ENCODE measurements at places on chromosomes 6 and 20.

GRCh38 chr6:41567684-41568083 lies 21.5 kb downstream of the FOXP4 start:
- no peak overlapping the region for H3K27ac ChIP-seq
- H3K4me1 ChIP-seq = no peaks in the 10 kb centered on the region

DNA sequence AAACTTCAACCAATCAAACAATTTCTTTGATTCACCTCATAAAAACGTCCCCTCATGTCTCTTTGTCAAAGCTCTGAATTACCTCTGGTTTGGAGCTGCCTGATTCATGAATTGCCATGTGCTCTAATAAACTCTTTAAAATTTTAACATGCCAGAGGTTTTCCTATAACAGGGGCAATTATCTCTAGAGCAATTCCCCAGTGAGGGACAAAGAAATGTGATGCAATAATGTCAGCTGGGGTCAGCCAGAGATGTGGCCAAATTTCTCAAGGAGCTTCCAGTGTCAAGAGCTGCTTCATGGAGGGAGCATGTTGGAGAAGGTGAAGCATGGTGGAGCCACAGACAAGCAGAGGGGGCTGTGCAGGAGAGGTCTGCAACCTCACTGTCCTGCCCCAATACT lies 38.7 kb upstream of the RFPL4B start:
- no peak overlapping the region for H3K27ac ChIP-seq
- H3K4me3 ChIP-seq = no peak overlapping the region
- H3K27me3 ChIP-seq = no peaks in the 10 kb centered on the region
- no peak for DNase-seq
- H3K4me1 ChIP-seq = no peaks in the 10 kb centered on the region
- no peaks in the 10 kb centered on the region for H3K36me3 ChIP-seq

DNA sequence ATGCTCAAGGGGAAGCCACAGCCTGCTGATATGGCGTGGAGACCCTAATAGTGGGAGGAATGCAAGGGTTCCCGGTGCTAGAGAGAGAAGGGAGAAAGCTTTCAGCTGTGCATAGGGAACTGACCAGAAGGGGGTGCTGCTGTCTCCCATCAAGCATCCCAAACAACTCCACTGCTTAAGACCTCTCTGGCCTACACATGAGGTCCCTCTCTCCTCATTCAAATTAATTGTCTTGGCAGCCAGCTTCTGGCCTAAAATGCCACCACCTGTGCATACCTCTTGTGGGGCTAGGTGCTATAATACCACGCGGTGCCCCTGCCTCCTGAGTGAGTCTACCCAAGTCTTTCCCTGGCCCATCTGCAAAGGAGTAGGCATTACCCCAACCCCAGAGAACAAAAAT lies 14.5 kb downstream of the ADISSP start:
- H3K4me1 ChIP-seq = no peaks in the 10 kb centered on the region
- H3K36me3 ChIP-seq = no peaks in the 10 kb centered on the region
- no peak overlapping the region for H3K4me3 ChIP-seq
- no peak overlapping the region for H3K27ac ChIP-seq

- H3K27ac ChIP-seq = no peak overlapping the region
- no peaks in the 10 kb centered on the region for H3K36me3 ChIP-seq
- no peak overlapping the region for H3K4me3 ChIP-seq
- no peaks in the 10 kb centered on the region for H3K27me3 ChIP-seq
These were observed 12.2 kb upstream of the AKIRIN2 start for GRCh38 chr6:87714093-87714842.

GRCh38 chr20:57398231-57398821 lies 7.1 kb downstream of the RBM38 start:
- H3K27ac ChIP-seq = no peak overlapping the region
- H3K27me3 ChIP-seq = no peaks in the 10 kb centered on the region
- peaks cover 2% of the 10 kb centered on the region for H3K4me1 ChIP-seq

GRCh38 chr20:59144179-59144830 lies 19.3 kb upstream of the ZNF831 start:
- H3K4me1 ChIP-seq = peaks cover 3% of the 10 kb centered on the region
- no peaks in the 10 kb centered on the region for H3K27me3 ChIP-seq
- no peak for DNase-seq
- H3K4me3 ChIP-seq = no peak overlapping the region
- H3K27ac ChIP-seq = no peak overlapping the region

GRCh38 chr6:123529843-123530242 lies 106.9 kb downstream of the TRDN start:
- H3K27me3 ChIP-seq = no peaks in the 10 kb centered on the region
- no peaks in the 10 kb centered on the region for H3K36me3 ChIP-seq
- no peak overlapping the region for H3K27ac ChIP-seq

- no peaks in the 10 kb centered on the region for H3K27me3 ChIP-seq
- peaks cover 2% of the 10 kb centered on the region for H3K36me3 ChIP-seq
- H3K4me1 ChIP-seq = peaks cover 5% of the 10 kb centered on the region
- no peak for DNase-seq
These were observed 14.4 kb downstream of the SLC22A3 start for GRCh38 chr6:160362556-160362955.

DNA sequence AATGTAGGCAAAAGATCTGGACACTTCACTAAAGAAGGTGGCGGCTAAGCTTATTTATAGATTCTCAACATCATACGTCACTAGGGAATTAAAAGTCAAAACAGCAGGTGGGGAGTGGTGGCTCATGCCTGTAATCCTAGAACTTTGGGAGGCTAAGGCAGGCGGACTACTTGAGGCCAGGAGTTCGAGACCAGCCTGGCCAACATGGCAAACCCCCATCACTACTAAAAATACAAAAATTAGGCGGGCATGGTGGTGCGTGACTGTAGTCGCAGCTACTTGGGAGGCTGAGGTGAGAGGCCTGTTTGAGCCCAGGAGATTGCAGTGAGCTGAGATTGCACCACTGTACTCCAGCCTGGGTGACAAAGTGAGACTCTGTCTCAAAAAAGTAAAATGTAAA lies 74.6 kb downstream of the GPX5 start:
- H3K4me1 ChIP-seq = peaks cover 4% of the 10 kb centered on the region
- H3K27ac ChIP-seq = no peak overlapping the region
- H3K27me3 ChIP-seq = no peaks in the 10 kb centered on the region
- H3K4me3 ChIP-seq = no peak overlapping the region
- DNase-seq = no peak

Data from aorta (tissue), 5 donors.